ENCODE measurements at places on chromosomes 1 and 21.

DNA sequence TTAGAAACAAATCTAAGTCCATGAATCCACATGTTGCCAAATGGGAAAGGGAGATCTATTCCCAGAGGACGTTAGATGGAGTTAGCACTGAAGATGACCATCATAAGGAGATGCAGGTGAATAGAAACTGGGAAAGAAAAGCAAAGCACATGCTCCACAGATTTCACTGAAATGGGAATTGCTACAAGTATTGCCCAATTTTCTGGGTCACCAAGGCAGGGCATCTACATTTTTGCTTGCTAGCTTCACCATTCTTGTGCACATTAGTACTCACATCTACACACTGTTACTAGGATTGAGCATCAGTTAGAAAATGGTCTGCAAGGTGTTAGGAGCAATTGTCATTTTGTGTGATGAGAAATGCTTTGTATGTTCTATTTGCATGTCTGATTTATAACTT is 99.1 kb downstream of the JAK1 start:
- DNase-seq, result no peak

DNA sequence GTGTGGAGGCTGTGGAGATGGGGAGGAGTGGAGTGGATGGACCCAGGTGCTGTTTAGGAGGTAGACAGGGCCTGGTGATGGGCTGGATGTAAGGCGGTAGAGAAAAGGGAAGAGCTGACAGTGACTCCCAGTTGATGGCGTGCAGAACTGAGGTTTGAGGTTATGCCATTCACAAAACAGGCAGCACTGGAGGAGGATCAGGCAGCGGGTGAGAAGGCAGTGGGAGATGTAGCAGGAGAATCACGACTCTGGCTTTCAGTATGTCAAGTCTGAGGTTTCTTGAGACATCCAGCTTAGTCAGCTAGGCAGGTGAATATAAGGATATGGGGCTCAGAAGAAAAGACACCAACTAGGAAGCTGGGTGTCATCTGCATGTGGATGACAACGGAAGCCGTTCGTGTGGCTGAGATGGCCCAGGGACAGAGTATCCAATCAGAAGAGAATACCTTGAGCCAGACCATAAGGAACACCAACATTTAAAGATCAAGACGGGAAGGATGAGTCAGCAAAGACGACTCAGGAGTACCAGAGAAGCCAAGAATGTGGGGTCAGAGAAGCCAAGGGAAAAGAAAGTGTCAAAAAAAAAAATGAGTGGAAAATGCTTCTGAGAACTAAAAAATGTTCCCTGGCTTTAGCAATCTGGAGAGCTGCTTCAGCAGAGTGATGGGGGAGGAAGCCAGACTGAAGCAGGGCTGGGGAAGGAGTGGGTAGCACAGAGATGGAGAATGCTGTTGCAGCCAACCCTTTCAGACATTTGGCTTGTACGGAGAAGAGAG is 15.2 kb downstream of the LRRN2 start:
- DNase-seq, result no peak

DNA sequence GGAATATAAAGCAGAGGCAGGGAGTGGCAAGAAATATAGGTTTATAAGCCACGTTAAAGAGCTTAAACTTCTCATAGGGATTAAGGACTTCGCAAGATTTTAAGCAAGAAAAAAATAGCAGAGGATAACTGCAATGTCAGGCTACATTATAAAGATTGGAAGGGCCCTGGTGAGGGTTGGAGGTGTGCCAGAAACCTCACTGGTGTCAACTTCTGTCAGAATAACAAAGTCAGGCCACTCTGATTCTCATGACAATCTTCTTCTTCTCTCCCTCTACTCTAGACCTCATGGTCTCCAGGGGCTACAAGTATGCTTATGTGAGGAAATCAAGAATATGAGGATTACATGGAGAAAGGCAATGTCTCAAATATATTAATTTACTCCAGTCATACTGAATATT is 32.6 kb upstream of the FMO2 start:
- peak; percentile 36 for DNase-seq

- no peak for DNase-seq
These were observed 428.9 kb downstream of the MATN1 start for GRCh38 chr1:30294508-30294907.

GRCh38 chr1:235984041-235984825 is 80.7 kb downstream of the NID1 start:
- DNase-seq, result no peak

DNA sequence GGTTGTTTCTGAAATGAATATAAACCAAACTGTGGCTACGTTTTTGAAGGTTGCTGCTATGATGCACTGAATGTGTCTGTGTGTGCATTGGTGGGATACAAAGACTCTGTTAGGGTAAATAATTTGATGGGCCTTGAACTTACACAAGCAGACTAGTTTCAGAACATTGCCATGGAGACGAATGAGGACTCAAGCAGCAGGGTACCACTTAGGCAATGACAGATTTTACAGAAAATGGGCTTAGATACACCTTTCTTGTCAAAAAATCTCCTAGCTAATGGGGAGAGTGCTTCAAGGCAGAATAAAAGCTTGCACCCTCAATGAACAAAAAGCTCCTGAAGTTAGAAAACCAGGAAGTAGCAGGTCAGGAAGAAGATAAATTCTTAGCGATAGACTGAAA is 55.7 kb downstream of the IER5 start:
- no peak for DNase-seq

- DNase-seq, result no peak
These were observed 193.2 kb downstream of the LHX8 start for GRCh38 chr1:75327395-75327794.

DNA sequence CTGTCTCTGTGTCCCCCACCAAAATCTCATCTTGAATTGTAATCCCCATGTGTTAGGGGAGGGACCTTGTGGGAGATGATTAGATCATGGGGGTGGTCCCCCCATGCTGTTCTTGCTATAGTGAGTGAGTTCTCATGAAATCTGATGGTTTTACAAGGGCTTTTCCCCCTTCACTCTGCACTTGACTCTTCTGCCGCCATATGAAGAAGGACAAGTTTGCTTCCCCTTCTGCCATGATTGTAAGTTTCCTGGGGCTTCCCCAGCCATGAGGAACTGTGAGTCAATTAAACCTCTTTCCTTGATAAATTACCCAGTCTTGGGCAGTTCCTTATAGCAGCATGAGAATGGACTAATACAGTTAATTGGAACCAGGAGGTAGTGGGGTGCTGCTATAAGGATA is 137.1 kb upstream of the RAB4A start:
- no peak for DNase-seq

- DNase-seq, result no peak
These were observed 42.5 kb downstream of the GPR88 start for GRCh38 chr1:100580446-100580845.

GRCh38 chr1:207847116-207847515 is 63.8 kb downstream of the CD34 start:
- DNase-seq, result no peak

DNA sequence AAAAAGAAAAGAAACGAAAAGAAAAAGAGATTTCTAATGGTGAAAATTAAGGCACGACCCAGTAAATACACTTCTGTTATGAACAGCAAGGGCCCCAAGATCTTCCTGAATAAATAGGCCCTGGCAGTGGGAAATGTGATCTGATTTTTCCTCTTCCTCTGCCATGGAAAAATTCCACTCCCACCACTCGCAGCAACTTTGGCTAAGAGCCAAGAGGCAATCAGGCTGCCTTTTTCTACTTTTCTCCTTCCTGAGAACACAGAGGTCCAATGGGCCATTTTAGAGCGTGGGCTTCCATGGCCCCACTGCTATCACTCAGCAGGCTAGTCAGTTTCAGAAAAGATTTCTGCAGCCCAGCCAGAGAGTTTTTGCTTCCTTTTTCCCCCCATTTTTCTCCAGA is 33.7 kb upstream of the AK4 start:
- DNase-seq, result peak; percentile 76

DNA sequence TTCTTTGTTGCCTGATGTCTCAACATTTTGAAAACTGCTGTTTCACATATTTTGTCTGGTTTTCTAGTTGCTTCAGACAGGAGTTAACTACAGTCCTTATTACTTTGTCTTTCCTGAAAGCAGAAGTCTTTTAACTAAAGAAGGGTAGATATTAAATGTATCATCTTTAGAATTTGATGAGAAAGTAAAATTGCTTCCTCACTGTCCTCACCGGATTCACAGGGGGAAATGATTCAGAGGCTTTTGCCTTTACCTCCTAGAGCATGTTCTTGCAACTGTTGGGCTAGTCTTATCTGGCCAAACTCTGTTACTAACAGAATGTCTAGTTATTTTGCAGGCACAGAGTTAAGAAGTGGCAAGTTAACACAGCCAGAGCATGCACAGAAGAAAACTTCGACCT is 107.2 kb upstream of the VAV3 start:
- DNase-seq, result no peak

DNA sequence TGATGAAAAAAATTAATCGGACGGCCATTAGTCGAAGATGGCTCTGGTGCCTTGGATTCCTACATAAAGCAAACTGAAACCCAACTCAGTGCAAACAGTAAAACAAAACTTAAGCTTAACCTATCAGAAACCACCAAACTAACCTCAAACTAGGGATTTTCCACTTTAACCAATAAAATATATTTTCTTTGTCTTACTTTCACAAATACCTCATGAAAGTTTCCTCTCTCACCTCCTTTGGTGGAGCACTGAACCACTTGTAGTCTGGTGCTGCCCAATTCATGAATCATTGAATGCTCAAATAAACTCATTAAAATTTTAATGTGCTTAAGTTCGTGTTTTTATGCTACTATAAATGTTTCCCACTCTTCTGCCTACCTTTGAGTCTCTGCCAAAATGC is 7.0 kb downstream of the ADORA3 start:
- DNase-seq, result no peak

DNA sequence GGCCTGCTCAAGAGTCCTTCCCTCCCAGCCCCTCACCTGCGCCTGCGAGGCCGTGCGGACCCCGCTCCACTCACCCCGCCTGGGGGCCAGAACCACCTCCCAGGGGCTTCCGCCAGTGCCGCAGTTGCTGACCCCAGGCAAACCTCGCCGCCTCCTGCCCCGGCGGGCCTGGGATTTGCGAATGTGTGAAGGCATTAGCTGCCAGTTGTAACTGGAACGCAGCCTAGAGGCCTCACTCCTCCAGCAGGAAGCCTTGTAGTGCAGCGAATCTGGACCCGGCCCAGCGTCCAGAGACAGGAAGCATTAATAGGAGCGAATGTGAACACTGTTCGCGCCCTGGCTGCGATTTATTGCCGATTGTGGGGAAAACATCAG is 140.9 kb upstream of the ARHGEF16 start:
- DNase-seq, result peak; percentile 93

DNA sequence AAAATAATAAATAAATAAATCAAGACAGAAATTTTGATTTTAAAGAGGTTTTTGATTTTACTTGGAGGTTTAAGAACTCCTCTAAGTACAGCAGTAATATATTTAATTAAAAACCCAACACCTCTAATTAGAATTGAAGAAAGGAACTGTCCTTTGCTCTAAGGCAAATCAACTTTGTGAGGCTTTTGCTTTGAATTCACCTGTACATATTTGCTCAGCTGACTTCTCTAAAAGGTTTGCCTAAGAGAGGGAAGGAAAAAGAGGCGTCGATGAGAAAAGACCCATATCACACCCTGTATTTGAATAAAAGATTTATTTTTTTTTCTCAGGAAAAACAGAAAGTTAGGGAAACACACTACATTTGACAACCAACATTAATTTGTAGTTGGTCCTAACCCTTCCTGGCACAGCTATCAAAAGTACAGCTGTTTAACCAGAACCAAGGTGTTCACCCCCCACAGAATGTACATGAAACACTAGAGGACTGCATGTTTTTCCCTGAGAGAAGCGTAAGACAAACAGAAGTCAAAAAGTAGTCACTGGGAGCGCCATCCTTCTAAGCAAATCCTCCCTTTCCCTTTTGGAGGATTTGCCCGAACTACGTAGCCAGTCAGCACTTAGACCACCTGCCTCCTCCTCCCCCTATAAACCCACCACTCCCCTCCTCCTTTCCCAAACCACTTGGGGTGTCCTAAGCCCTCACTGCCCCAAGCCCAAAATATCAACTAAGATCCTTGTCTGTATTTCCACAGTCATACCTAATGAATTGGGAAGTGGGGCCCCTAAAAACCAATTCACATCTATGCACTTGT is 4.9 kb downstream of the MCL1 start:
- no peak for DNase-seq

GRCh38 chr1:54581621-54582035 is 33.6 kb downstream of the ACOT11 start:
- peak; percentile 92 for DNase-seq

DNA sequence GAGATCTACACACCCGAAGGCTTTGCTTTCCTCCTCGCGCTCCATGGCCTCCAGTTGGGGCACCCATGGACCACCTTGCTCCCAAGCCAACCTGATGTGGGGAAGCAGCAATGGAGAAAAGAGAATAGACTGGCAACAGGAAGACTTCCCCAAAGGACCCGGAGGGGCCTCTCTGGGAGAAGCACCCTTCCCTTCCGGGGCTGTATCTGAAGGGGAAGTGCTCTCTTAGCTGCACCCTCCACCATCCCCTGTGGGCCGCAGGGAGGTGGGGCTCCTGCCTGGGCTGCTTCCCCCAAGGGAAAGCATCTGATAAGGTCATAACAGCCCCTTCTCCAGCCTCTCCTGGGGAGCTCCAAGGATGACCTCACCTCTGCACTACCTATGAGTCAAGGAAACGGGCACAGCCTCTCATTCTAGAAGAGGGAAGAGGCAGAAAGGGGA is 100.2 kb downstream of the RIPK4 start:
- DNase-seq, result no peak

GRCh38 chr1:245598524-245599305 is 443.9 kb downstream of the KIF26B start:
- DNase-seq, result peak; percentile 38

- DNase-seq, result no peak
These were observed 33.4 kb downstream of the NUCKS1 start for GRCh38 chr1:205716371-205717132.

DNA sequence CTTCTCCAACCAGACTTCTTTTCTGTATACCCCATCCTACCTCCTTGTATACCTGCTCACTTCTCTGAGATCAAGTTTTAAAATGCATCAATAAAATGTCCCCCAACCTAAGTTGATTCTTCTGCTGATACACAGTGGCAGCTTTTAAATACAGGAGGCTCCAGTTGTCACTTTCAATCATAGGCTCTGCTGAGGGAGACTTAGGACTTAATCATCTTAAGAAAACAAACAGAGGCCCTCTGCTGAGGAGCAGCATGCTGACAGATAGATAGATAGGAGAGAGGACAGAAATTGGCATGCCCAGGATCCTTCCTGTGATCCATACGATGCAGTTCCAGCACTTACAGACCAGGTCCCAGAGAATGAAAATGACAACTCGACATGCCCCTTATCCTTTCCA is 311.0 kb upstream of the PROX1 start:
- DNase-seq, result no peak

DNA sequence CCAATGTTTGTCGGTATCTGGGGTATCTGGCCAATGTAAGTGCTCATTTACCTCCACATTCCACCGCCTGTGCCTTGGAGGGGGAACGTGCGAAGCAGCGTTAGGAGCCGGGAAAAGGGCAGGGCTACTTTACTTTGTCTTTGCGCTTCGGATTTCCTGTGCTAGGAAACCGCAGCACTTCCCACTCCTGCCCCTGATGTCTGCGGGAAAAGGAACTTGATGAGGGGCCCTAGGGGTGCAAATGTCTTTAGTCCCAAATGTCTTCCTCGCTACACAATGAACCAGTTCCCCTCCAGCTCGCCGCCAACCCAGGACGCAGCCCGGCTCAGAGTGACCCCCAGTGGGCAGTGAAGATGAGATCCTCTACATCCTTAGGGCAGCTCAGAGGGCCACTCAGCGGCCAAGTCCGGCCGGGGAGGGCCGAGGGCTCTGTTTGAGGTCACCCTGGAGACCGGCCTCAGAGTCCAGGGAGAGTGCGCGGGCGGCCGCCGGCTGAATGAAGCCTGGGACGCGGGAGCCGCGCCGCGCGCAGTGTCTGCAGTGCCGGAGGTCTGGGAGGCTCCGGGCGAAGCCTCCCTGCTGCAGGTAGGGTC is at the start of gene DYNLT5:
Gene DYNLT5 (plus strand): TSS at position 460 of the 593 bp plus-strand sequence. CDS start 2,200 bp downstream, outside the sequence.
- DNase-seq, result peak; percentile 65
